Stimulated activated naive CD8-positive, alpha-beta T cell treated with anti-CD3 and anti-CD28 coated beads, Interleukin-15, amount 100 ng/mL, for 72 hours (primary cell): ENCODE measurements at places on chromosomes 3 and 15.

DNA sequence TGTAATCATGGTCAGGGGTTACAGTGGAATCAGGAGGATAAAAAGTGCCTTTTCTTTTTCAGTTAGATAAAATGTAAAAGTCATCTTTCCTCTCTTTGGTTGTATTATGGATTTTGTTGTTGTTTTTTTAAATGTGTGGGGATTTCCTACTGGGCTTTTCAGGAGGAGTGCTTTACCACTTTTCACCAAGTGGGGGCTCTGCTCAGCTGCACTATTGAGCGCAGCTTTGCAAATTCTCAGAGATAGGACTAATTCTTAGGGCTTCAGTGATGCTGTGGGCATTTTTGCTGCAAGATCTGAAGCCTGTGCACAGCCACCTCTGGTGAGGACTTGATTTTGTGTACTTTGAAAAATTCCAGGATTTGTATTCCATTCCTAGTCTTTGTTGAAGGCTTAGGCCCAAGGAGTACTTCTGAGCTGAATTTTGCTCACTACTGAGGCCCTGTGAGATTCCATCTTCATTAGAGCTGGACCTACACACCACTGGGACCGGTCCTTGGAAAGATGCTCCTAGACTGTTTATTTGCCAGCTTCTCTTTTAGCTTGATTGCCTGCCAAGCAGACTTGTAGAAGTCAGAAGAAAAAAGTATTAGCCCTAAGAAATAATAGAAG lies 7.5 kb downstream of the GNB5 start:
- no peak for DNase-seq

DNA sequence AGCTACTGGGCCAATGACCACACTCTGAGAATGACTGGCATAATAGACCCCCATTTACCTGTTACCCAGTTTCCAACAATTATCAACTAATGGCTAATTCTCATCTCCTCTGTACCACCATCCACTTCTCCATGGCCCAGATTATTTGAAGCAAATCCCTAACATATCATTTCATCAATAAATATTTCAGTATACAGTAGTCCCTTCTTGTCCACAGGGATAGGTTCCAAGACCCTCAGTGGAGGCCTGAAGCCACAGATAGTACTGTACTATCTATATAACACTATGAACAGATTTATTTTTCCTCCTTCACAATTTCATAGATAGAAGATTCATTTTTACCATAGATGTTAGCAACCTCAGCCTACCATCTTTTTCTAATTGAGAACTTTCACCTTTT lies 68.3 kb downstream of the IFT80 start:
- no peak for DNase-seq

DNA sequence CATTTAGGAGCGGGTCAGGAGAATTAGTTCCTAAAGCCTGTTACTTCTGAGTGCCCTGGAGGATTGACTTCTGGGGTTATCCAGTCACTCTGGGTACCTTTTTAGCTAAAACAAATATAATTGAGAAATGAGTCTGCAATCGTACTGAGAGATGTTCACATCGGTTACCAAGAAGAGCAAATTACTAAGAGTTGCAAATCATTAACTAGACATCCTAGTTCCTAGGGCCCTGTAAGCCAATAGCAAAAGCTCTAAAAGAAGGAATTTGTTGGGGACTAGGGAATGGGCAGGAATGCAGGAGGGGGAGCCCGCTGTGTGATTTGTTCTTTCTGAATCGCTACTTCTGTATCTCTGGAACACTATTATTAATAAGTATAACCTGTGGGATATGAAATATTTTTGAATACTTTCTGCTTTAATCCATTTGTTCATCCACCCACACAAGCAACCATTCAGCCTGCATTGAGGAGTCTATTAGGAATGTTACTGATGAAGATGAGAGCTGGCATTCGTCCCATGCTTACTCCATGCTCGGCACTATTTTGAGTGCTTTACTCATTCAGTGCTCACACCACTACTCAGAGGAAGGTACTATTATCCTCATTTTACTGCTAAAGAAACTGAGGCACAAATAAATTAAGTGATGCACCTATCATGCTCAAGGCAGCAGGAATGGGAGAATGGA lies 31.5 kb upstream of the KY start:
- DNase-seq: no peak

DNA sequence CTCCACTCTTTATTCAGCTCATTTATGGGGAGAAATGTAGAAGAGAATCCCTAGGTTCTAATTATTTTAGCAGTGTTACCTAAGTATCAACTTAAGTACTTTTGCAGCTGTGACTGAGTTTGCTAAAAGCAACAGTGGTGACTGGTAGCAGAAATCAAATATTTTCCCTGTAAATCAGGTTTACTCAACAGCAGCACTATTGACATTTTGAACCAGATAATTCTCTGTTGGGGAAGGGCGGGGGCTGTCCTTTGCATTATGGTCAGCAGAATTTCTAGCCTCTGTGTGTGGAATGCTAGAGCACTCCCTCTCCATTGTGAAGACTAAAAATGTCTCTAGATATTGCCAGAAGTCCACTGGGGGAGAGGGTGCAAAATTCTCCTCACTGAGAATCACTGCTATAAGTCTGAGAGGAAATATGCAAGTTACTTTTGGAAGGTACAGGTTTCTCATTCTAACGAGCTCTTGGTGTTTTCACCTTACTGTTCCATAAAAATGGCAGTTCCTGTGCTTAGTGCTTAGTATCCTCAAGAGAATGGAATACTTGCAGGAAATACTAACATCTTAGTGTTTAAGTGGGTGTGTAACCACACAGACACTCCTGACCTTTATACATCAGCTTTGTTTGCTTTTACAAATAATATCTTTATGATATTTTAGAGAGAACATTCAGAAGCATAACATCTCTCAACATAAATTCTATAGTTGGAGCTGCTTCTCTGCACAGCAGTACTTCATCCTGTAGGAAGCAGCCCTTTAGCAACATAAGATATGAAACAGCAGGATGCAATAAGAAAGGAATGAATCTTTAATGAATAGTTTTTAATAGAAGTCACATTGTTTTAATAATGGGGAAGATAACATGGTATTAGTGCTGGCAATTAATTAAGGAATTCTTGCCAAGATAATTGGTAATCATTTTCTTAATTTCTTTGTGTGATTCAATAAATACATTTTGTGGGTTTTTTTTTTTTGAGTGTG lies 246.5 kb upstream of the GOLIM4 start:
- no peak for DNase-seq

DNA sequence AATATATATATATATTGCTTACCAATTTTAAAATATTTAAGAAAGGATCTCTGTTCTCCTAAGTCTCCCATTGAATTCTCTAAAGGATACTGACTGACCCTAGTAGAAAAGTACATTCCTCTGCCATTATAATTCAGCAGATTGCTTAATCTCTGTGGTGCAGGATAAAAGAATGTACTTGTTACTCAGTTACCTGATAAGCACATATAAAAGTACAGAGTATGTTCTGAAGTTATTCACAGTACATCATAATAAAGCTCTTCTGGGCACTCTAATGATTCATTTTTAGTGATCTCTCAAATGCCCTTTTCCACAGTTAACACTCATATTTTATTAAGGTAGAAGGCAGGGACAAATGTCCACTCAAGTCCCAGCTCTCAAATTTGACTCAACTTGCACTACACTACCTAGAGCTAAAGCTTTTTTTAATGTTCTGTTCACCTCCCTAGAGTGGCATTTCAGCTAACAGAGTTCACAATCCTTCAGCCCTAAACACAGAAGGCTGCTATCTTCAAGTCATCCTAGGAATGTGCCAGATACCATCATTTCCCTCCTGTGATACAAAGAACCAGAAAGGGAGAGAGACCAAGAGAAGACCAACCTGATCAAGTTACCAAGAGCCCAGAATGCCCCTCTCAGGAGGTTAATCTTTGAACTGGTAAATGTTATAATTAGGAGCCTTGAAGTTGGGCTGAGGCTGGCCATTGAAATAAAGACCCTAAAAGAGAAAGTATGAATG lies 53.3 kb downstream of the MEIS2 start:
- DNase-seq: no peak

DNA sequence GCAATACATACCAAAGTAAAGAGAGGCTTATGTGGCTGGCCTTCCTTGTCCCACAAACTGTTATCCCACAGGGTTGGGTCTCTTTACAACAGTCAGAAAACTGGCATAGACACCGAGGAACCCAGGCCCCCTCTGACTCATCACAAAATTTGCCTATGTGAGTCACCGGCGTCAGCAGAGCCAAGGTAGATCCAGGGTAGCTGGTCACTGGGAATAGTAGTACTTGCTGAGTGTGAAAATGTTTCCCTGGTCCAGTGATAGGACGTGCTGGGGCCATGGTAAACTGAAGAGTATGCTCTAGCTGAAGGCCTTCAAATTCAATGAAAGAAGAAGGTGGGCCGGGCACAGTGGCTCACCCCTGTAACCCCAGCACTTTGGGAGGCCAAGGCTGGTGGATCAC lies 27.1 kb upstream of the SKIL start:
- no peak for DNase-seq

GRCh38 chr15:69509131-69509530 lies 56.5 kb downstream of the RPLP1 start:
- DNase-seq: peak; percentile 24

DNA sequence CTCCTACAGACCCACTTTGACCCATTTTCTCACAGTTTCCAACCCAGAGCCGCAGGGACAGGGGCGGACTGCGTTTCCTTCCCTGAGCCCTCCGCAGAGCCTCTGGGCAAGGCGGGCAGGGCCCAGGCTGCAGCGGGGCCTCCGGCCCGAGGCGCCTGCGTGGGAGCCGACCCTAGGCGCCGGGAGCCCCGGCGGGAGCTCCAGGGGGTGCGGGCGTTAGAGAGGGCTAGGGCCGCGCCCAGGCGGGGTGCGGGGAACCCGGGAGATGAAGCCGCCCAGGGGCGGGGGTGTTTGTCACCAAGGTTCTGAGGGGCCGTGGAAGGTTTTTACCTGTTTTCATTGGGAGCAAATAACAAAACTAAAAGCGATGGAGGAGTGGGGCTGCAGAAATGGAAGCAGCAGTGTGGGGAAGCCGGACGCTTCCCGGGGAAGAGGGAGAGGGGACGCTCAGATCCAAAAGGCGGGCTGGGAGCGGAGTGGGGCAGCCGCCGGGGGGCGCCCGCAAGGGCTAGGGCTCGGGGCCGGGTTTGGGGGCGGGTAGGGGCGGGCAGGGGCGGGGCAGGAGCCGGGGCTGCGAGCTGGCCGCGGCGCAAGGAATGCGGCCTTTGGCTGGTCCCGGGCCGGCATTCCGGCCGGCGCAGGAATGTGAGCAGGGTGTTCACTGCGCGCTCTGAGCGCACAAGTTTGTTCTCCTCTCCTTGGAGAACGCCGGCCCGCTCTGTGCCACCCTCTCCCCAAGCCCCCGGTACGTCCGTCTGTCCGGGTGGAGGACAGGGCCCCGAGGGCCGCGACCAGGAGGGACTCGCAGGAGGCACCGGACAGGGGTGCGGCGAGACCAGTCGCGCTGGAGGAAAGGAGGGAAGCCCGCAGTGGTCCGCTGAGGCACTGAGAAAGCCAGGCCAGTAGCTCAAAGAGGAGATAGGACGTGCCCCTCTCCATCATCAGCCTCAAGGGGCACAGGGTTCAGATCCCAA lies 61.1 kb downstream of the AMOTL2 start:
- no peak for DNase-seq

DNA sequence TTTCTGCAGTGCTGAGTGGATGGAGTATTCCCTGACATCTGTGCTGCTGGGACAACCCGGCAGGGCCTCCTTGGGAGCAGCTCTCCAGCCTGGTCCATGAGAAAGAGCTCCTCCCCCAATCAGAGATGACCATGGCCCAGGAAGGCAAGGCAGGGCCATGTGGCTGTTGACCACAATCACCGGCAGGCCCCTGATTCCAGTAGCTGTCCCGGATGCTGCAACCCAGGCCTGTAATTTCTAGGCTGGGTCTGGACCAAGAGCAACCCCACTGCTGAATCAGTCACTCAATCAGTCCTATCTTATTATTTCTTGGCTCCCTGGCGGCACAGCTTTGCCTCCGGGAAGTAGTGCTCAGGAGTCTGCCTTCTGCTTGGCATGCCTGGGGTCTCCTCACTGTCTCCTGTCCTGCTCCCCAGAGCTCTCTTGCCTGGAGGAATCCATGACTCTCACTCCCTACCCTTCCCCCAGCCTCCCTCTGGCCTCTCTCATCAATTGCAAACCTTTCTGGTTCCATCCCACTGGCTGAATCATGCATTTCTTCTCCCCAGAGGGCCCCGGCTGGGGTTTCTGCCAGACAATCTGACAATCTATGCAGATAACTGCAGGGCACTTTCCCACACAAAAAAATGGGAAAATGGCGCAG lies 32.6 kb upstream of the ITGA11 start:
- no peak for DNase-seq

- DNase-seq: no peak
Observed at GRCh38 chr3:193996641-193997089, 139.3 kb upstream of the HES1 start.

DNA sequence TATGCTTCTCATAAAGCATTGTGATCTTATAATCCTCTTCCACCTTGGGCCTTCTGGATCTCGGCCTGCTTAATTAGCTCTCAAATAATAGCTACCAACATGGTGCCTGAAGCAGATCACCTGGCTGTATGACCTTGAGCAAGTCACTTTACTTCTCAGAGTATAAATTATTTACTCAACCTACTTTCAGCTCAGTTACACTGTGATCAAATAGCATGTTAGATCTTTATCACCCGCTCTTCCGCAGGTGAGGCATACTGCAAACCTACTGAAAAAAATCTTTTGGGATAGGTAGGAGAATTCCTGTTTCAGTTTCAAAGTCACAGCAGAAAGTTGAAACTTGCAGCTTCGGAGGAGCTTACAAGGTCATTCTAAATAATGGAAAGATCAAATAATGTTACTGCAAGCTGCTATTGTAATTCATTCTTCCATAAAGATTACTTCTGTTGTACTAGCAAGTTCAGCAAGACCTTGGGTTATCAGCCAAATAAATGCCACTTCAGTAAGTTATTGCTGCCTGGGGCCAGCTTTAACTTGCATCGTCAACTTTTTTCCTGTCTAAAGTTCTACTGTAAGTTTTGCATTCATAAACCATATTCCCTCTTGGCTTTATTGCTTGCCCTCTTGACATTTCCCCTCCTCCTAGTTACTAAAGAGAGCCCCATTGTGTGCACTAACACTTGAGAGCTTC lies 268.4 kb upstream of the ATP11B start:
- DNase-seq: no peak

DNA sequence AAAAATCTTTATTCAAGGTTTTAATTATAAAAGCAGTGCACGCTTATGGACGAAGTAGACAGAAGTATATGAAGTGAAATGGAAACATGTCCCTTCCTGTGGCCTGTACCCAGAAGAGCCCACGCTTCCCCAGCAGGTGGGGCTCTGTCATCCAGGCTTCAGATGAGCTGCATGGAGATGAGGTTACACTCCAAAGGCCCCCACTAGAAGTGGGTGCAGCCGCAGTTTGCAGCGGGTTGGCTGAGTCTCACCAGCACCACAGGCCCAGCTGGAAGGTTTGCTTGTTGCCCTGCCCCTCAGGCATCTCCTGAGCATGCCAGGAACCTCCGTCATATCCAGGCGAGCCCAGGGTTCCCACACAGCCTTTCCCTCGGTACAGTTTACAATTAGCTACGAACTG lies 33.1 kb downstream of the PRR20G start:
- DNase-seq: no peak
